CD4-positive, alpha-beta T cell treated with Interleukin-12 subunit alpha and Interleukin-12 subunit beta, for 1 hour (primary cell): ENCODE measurements at places on chromosomes 13 and 19.
A peak's percentile ranks its signal among the peaks of the same experiment; 100 is the strongest.

DNA sequence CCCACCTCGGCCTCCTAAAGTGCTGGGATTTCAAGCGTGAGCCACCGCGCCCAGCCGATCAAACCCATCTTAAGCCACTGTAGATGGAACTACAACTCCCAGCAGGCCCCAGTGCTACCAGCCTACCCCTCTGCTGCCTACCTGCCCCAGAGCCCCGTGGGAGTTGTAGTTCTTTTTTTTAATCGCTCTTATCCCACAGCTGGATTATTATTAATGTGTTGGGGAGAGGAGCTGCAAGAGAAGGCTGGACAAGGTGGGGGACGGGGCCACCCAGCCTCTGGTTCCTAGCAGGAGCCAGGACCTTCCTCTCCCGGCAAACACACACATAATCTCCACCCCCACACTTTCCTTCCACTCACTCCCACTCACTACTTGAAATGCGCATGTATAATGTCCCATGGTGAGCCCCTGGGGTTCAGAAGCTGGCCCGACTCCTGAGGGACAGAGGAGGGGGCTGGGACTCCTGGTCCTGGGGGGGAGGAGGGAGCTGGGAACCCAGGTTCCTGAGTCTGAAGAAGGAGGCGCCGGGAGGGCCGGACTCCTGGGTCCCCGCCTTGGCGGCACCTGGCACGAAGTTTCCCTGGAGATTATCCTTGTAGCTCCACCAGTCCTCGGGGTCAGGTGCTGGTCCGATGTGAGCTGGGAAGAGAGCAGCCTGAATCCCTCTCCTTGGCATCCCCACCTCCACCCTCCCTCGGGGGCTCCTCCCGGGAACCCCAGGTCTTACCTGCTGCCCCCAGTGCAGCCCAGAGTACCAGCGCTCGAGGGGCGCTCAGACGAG, 958 bp downstream of the CA11 start:
- peak; percentile 83 for DNase-seq

DNA sequence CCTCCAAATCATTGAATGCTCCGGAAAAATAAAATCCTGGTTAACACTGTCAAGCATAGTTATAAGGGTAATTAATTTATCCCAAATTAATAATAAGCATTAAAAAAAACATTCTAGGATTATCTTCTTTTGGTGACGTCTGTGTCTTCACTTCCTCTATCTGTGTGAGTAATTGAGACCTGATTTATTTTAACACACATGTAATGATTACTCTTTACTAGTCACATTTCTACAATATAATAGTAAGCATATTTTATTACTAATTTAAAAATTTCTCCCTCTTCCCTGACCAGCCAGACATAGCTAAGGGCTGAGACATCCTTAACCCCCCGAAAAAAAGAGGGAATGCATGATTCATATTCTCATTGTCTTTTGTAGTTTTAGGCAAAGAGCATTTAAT, 2.3 kb downstream of the FNDC3A start:
- no peak for DNase-seq

- no peak for DNase-seq
These were observed 790 bp upstream of the SUGT1 start for GRCh38 chr13:52651897-52652195.

- DNase-seq = no peak
These were observed 30.2 kb upstream of the CEBPG start for GRCh38 chr19:33343301-33343700.

DNA sequence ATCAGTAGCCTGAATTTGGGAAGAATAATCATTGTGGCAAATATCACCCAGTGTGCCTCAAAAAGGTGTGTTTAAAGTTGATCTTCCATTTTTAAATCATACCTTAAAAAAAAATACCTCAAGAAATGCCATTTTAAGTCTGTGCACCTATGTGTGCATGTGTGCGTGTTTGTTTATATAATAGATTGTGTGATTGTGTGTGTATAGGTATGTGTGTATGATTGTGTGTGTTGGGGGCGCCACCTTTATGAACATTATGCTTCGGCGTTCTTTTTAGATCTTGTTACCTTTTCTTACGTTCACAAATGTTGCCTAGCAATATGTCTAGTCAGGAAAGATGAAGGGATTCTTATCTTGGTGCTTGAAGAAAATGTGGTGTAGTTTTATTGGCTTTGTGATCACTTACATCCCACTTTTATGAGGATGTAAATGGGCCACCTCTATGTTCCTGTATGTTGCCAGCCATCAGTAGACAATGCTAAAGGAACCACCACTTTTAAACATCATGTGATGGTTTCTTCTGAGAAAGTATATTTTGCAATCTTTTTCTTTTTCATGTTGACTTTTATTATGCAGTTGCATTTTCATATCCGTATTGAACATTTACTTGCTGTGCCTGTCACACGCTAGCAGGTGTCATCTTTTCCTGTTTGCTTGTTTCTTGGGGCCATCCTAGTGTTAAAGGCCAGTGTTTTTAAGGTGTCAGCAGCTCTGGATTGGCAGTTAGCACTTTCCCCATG, 2.2 kb upstream of the IRS2 start:
- no peak for DNase-seq

- no peak for DNase-seq
These were observed 63.2 kb downstream of the GPC6 start for GRCh38 chr13:93289842-93290241.

GRCh38 chr19:36041831-36042230, 9.2 kb upstream of the CLIP3 start:
- no peak for DNase-seq

- DNase-seq = no peak
These were observed 261 bp downstream of the PRKD2 start for GRCh38 chr19:46716672-46717033.

DNA sequence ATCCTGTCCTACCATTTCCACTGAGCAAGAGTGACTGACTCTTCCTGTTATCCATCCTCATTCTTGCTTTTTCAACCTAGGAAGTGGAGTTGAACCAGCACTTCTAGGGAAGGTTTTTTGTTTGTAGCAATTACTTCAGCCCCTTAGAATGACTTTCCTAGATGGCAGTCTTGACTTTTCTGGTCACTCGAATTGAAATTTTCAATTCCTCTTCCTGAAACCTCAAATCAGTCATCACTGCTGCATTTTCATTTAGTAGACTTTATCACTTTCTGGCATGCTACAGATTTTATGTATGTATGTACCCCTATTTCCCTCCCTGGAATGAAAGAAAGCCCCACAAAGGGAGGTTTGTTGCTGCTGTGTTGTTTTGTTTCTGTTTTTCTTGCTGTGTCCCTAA, 915.9 kb downstream of the PCDH17 start:
- DNase-seq = no peak

- DNase-seq = no peak
These were observed 169.1 kb downstream of the KCTD12 start for GRCh38 chr13:76717092-76717491.

DNA sequence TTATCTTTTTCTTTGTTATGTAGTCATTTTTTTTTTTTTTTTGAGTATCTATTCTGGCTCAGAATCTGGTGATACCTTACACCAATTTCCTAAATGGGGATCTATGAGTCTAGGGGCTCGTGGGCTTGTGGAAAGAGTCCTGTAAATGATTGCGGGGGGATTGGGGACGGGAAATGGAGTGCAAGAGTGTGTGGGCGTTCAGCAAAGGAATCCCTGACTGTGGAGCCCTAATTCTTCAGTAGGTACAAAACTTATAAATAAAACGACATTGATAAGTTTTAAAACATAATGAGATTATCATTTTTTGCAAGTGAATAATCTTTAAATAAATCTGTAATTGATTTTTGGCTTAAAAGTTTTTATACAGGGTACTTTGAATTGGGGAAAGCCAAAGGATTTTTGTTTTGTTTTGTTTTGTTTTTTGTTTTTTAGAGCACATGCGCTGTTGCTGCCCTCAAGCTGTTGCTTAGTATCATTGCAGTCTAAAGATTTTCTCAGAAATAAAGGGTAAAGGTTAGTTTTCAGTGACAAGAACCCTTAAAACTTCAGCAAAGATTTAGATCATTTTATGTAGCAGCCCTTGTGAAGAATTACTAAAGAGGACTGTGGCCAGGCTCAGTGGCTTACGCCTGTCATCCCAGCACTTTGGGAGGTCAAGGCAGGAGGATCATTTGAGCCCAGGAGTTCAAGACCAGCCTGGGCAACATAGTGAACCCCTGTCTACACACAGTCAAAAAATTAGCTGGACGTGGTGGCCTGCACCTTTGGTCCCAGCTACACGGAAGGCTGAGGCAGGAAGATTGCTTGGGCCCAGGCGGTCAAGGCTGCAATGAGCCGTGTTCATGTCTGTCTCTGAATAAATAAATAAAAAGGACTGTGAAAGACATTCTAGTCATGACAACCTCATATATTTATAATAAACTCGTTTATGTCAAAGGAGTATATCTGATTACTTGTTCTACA, 1.7 kb downstream of the ERCC5 start:
- DNase-seq = peak; percentile 47

- DNase-seq = peak; percentile 66
These were observed 21.1 kb downstream of the ZNF473 start for GRCh38 chr19:50046649-50047503.

DNA sequence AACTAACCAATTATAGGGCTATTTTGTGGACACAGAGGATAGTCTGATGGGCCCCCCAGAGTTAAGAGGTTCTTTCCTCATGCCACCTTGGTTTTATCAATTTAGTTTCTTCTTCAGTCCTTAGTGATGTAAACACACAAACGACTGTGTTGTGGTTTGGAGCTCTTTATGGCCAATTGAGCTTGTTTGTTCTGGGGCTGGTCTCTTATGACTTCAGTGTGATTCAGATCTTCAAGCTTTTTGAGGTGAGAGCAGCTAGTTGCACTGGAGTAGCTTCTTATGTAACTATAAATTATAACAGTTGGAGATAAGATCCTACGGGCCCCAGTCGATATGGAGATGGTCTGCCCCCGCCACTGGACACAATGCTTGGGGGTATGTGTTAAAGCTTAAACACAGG, 22.0 kb upstream of the GJB6 start:
- no peak for DNase-seq

DNA sequence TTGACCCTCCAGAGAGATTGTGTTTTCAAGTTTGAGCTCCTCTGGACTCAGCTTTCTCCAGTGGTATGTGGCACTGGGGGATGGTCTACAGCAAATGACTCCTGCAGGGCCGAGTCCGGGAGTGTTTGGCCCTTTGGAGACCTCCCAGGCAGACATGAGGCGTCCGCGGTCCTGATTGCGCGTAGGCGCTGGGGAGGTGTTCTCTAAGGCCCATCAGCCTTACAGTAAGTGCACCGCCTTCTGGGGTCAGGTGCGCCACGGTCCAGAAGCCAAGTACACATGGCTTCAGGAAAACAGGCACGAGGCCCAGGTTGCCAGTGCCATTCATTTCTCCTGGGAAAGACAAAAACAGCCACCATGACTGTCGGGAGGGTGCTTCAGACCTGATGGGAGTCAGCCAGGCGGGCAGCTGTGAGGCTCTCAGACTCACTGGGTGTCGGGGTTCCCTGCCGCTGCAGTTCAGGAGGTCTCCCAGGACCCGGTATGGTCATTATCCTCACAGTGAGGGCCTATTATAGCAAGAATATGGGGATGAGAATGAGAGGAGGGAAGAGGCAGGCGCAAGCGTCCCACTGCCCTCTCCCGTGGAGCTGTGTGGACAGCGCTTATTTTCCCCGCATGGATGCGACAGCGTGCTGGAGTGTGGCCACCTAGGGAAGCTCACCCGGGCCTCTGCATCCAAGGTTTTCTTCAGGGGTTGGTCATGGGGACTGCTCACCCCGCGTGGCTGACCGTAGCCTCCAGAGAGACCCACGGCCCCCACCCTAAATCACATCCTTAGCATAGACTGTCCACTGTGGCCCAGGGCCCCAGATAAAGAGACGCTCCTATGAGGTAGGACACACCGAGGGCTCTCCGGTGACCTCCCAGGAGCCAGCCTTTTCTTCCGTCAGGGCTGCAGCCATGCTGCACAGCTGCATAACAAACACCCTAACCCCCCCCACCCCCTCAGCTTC, 21.8 kb downstream of the CCDC8 start:
- no peak for DNase-seq

GRCh38 chr13:36343766-36344165, 2.4 kb downstream of the SPART start:
- no peak for DNase-seq

GRCh38 chr19:55675661-55676354, 782 bp downstream of the EPN1 start:
- DNase-seq = no peak

- DNase-seq = no peak
These were observed at the start of gene LYPD3 for GRCh38 chr19:43465468-43466120. TSS of gene LYPD3 (minus strand) at chr19:43465608. CDS start at chr19:43465571, 37 bp downstream.

DNA sequence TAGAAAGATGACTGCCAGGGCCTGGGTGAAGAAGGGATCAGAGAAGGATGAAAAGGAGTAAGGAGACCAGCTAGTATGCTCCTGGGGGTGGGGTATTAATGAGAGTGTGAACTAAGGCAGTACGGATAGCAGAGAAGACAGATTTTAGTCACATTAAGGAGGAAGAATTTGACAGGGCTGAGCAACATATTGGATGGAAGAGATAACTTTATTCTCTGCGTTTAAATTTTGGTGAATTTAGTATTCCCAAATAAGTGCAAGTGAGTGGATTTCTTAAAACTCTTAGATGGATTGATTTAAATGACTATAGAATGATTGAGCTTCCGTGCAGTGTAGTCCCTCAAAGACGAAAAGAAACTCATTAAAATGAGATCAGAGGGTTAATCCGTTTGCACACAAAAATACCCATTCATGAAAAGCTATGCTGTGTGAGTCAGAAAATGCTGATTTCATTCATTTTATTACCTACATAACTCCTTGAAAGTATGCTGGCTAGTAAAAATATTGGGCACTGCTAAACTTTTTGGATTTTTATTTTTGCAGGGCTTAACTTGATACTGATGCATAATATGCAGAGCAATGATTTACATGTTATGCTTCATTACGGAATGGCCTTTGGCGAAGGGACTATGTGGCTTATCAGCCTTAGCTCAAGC, 54.1 kb downstream of the WDFY2 start:
- DNase-seq = no peak

GRCh38 chr19:39474139-39474620, 6.5 kb upstream of the TIMM50 start:
- peak; percentile 76 for DNase-seq

DNA sequence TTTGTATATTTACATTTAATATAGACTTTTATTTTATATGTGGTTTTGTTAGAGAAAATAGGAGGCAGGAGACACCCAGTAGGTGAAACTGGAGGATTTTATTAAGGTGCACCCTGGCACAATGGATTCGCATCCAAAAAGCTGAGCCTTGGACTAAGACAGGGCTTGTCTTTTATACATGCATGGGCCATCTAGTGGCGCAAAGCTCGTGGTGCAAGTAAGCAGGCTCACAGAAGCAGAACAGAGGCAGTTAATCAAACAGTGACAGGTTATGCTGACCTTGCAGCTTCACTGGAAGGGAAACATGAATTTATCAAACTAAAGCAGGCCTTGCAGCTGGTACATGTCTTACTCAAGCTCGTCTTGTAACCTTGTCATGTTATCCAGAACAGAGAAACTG, 58.8 kb upstream of the ZNF681 start:
- DNase-seq = peak; percentile 50

- no peak for DNase-seq
These were observed 29.3 kb downstream of the CCL25 start for GRCh38 chr19:8081569-8082550.

- no peak for DNase-seq
These were observed 109.0 kb upstream of the HTR2A start for GRCh38 chr13:47005756-47006414.

GRCh38 chr13:69948016-69948415, 159.6 kb upstream of the ATXN8OS start:
- no peak for DNase-seq

- DNase-seq = no peak
These were observed 3.3 kb upstream of the KCNC3 start for GRCh38 chr19:50332244-50333038.
